ENCODE measurements at places on chromosomes 11 and 22.

GRCh38 chr11:75554258-75555022, 7.6 kb upstream of the SERPINH1 start:
- DNase-seq = peak; percentile 96

DNA sequence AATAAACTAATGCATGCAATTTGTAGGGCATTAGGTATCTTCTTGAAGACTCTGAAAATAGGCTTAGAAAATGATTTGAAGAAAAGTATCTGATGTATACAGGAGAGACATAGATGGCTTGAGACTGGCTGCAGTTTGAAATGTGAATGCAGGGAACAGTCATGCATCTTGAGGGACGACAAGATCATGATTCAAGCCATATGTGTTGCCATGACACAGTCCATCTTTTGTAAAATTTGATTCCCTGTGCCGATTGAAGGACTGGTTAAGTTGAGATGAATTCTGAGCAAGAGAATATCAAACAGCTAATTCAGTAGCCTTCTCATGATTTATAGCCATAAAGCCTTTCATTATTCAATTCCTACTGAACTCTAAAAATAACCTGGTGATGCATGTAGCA, 231.6 kb downstream of the CASP12 start:
- no peak for DNase-seq

DNA sequence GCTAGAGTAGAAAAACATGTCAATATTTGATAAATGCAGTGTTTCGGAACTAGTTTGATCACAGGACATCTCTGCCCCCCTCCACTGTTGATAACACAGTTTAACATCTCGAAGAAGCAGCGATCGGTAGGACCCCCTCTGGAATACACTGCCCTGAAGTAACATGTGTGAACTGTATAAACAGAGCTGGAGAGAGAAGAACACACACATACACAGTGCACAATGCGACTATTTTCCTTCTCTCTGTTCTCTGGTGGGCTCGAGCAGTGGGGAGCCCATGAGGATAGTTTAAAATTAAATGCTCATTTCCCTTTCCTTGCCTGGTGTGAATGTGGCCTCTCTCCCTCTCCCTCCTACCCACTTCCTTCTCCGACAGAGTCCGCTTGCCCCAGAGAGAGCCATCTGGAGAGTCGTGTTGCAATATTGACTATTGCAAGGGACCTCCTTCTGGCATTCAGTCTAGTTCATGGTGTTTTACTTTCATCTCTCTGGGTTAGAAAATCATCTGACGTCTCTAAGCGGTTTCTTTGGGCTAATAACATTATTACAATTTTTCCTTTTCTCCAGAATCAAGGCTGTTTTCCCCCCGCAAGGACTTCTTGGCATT, 51.6 kb upstream of the BARX2 start:
- no peak for DNase-seq

GRCh38 chr22:17380359-17381087, 11.3 kb downstream of the CECR2 start:
- no peak for DNase-seq

DNA sequence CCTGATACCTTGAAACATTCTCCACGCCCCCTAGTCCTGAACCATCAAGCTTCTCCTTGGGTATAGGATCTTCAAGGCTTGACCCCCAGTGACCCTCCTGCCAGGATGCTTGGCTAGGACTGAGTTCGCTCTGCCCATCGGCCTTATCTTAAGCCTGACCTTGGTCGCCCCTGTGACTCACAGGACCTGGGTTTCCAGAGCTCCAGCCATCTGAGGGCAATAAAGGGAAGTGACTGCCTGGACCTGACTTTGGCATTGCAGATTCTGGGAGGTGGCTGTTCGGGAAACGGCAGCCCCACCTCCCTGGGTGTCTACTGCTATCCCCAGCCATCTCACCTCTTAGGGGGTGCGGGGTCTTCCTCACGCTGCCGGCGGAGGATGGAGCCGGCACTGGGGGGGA, 15.4 kb downstream of the CARD10 start:
- DNase-seq = no peak

DNA sequence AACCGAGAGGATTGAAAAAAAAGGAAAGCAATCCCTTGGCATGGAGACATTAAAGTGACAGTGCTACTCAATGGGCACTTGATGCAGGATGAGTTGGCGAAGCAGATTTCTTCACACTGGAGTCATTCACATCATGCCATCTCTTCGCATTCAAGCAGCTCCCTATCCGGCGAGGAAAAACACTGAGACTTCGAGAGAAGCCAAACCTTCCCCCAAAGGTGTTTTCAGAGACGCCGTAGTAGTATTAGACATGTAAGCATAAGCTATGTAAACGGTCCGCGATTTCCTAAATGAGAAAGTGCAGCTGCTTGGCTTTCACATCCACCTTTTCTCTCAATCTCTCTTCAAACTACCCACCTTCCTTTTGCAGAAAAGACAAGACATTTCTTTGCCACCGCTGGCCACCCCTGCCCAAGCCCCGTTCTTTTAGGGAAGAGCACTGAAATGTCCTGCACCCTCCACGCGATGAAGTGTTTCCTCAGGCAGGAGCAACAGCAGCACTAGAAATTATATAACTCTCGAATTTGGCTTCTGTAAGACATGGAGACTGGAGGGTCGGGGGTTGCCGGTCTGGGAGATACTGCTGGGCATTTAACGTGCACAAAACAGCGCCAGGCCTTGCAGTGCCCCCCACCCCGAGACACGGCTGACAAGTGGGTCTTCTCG, at the start of gene DLG2:
DLG2 (minus strand) TSS at position 13 of the 666 bp plus-strand sequence.
- DNase-seq = peak; percentile 68

GRCh38 chr11:83007477-83007876, 64.2 kb downstream of the RAB30 start:
- no peak for DNase-seq

- DNase-seq = no peak
These were observed 690.3 kb downstream of the FAM181B start for GRCh38 chr11:82043316-82043715.

GRCh38 chr11:35785287-35786167, 123.0 kb downstream of the TRIM44 start:
- no peak for DNase-seq

DNA sequence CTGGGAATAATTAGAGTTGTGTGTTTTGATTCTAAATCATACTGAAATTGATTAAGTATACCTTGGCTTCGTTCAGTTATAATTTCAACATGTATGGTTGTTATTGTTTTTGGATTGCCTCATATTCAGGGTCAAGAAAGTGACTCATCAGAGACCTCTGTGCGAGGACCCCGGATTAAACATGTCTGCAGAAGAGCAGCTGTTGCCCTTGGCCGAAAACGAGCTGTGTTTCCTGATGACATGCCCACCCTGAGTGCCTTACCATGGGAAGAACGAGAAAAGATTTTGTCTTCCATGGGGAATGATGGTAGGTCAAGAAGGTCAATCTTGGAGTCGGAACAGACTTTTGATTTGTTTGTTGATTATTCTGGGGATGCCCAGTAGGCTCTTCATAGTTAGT, 40.4 kb downstream of the KMT2A start:
- DNase-seq = no peak

GRCh38 chr11:64060263-64060860, 24.6 kb downstream of the FLRT1 start:
- no peak for DNase-seq

DNA sequence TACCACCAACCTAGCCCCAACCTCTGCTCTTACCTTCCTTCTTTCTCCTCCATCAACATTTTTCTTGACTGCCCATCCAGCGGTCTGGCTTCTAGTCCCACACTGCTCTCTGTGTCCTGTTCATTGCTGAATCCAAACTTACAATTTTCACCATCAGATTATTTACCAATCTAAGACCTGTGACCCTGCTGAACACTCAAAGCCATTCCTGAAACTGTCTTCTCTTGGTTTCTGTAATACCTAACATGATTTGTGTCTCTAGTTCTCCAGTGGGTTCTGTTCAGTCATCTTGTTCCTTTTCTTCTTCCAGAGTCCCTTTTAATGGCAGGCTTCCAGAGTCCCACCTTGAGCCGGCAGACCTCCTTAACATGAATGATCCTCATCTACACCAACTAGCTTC, 24.1 kb downstream of the RRAS2 start:
- DNase-seq = no peak

DNA sequence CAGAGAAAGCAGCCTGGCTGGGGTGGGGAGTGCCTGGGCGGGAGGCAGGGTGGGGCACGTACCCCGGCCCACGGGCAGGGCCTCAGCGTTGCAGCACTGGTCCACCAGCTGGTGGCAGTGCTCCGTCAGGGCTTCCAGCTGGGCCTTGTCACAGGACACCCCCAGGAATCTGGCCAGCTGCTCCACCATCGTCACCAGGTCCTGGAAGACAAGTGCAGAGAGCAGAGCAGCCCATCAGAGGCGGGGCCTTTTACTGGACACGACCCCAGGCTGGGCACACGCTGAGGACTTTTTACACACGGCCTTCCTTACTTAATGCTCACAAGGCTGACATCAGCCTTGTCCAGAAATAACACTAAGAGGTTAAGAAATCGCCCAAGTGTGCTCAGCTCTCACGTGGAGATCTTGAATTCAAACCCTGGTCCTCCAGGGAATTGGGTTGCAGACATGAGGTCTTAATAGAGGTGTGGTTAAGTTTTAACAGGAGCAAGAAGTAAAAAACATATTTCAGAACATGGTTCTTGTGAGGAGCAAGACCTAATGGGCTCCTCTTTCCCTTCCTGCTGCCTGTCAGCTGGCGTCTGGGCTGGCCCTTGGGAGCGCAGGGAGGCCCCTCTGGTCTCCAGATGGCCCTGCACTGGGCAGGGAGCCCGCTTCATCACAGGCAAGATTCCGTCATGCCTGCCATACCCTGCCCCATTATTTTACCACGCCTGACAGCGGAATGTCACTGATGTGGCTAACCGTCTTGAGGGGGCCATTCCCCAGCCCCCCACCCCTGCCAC, 17.1 kb upstream of the EFCAB6 start:
- peak; percentile 43 for DNase-seq

DNA sequence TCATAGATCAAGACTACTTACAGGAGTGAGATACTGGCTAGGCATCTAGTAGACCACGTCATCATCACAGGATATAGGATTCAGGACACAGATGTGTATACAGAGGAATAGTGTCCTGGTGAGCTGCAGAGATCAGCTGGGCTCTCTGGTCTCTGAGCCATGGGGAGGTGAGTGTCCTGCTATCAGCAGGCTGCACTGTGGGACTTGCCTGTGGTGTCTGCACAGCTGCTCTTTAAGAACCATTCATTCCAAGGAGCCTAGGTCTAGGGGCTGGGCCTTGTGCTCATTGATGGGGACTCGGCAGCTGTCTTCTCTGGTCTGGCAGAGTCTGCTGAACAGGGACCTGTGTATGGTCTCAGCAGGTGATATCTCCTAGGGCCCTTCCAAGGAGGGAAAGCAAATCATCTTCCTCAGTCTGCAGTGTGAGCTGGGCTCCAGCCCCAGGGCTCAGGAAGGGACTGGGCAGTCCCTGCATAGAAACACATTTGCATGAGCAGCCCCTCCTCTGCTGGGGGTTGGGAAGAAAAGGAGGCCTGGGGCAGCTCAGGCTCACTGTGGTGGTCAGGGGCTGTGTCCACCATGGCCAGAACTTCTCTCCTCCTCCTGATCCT, 66.1 kb upstream of the VPREB1 start:
- DNase-seq = no peak

- DNase-seq = no peak
These were observed 297.3 kb downstream of the TBC1D22A start for GRCh38 chr22:47059701-47060161.

- DNase-seq = no peak
These were observed 1080.2 kb downstream of the OPCML start for GRCh38 chr11:132451942-132452601.

Data from midbrain (tissue), 1 donor.